ENCODE measurements at places on chromosomes 5 and 9. TPM values are rescaled to one million over a fixed set of nuclear protein-coding genes. Genes with fewer than 3 reads are reported as not detected.

Gene SPINK4
- not detected for total RNA-seq

Gene SPINK6
- total RNA-seq, result not detected

Gene CYLC2
- total RNA-seq, result not detected

Gene HNRNPH1
- total RNA-seq, result 354 TPM

Gene ORM1
- not detected for total RNA-seq

Gene SLC6A3
- not detected for total RNA-seq

Gene EXOSC3
- total RNA-seq, result 37.7 TPM

Gene ARL14EPL
- total RNA-seq, result not detected

Gene GPRIN1
- 2.8 TPM for total RNA-seq

Gene ZNF618
- 13.6 TPM for total RNA-seq

Gene EGFLAM
- 6.3 TPM for total RNA-seq

Gene ABO
- not detected for total RNA-seq

Gene AIF1L
- total RNA-seq, result 0.37 TPM

Gene FCN1
- not detected for total RNA-seq

Gene ISL1
- 3.8 TPM for total RNA-seq

Gene PPP1R2B
- total RNA-seq, result not detected

Gene SAXO1
- not detected for total RNA-seq
